ENCODE measurements at places on chromosomes 13 and 19.

GRCh38 chr13:105050686-105051085 is 1484.8 kb downstream of the EFNB2 start:
- DNase-seq: no peak

- no peak for DNase-seq
Observed at GRCh38 chr13:101157261-101157660, 259.0 kb downstream of the NALCN start.

GRCh38 chr13:110618167-110618566 is 2.8 kb downstream of the NAXD start:
- no peak for DNase-seq

GRCh38 chr13:27171244-27171826 is at the start of gene USP12:
Gene USP12, minus strand, starts transcription at chr13:27171811. Its CDS starts 172 bp downstream, at chr13:27171639.
- peak; percentile 32 for DNase-seq

DNA sequence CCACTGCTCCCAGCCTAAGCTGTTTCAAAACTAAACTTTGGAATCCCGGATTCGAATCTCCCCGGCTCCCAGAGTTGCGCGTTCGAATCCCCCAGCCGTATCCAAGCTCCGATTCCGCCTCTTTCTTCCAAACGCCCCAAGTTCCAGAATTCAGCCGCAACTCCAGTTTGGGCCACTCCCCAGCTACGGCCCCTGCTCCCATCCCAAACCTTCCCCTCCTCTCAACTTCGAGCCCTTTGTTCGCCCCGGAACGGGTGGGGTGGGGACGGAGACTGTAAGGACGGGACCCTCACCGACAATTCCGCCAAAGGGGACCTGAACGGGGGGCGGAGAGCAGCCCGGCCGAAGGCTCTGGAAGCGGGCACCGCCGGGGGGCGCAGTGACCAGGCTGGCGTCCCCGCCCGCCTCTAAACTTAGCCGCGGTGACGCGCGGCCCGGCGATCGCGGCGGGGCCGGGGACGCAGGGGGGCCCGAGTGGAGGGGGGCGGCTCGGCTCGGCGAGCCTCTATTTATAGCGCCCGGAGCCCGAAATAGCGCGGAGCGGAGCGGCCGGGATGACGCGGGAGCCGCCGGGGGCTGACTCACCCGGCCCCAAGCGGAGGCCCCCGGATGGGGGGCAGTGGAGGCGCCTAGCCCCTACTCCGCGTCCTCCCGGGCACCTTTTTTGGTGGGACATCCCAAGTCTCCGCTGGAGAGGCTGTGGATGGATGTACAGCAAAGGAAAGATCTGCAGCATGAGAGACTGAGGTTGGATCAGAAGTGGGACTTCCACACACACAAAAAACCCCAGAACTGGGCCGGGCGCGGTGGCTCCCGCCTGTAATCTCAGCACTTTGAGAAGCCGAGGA is 4.9 kb upstream of the ERCC1 start:
- DNase-seq: peak; percentile 6

DNA sequence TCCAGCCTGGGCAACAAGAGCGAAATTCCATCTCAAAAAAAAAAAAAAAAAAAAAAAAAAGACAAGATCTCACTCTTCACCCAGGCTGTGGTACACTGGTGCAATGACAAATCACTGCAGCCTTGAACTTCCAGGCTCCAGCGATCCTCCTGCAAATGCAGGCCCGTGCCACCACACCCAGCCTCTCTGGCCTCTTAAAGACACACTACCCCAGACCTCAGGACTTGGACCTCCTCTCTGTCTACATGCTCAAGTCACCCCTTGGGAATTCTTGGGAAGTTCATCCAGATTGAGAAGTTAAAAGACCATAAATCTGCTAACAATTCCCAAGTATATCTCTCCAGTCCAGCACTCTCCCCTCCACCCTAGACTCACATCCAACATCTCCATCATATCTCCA is 10.6 kb upstream of the HIPK4 start:
- DNase-seq: no peak

GRCh38 chr19:44499559-44499958 is 763 bp downstream of the ZNF180 start:
- no peak for DNase-seq

DNA sequence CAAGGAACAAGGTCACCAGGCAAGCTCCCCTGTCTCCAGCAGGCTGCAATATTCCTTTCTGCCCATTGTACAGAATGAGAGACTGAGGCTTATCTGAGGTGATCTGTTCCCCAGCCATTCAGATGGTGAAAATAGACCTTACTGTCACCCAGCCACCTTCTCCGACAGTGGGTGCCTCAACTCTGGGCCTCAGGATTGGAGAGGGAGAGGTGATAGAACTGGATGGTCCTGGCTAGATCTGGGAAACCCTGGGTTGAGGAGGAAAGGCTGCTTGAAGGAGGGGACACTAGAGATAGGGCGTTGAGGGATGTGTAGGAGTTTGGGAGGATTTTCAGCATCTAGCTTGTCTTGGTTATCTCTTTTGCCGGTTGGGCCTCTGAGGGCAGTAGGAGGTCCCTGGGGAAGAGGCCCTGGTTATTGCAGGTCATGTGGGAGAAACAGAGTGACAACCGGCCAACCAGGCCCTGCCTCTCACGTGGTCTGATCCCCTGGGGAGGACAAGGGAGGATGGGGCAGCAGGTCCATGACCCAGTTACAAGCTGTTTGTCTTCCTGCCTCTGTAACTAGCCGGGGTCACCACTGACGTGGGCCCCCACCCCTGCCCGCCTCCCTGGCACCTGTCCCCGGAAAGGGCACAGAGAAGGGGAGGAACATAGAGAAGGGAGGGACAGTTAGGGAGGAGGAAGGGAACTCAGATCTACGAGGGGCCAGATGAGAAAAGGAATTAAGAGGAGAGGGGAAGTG is 8.2 kb downstream of the NFIC start:
- DNase-seq: peak; percentile 37

- peak; percentile 80 for DNase-seq
Observed at GRCh38 chr19:18906605-18907519, 10.9 kb upstream of the CERS1 start.

GRCh38 chr13:26221721-26222519 is at the start of gene RNF6:
Gene RNF6, minus strand, starts transcription at chr13:26222314. Its CDS starts 2,665 bp downstream, at chr13:26219649.
- peak; percentile 88 for DNase-seq

DNA sequence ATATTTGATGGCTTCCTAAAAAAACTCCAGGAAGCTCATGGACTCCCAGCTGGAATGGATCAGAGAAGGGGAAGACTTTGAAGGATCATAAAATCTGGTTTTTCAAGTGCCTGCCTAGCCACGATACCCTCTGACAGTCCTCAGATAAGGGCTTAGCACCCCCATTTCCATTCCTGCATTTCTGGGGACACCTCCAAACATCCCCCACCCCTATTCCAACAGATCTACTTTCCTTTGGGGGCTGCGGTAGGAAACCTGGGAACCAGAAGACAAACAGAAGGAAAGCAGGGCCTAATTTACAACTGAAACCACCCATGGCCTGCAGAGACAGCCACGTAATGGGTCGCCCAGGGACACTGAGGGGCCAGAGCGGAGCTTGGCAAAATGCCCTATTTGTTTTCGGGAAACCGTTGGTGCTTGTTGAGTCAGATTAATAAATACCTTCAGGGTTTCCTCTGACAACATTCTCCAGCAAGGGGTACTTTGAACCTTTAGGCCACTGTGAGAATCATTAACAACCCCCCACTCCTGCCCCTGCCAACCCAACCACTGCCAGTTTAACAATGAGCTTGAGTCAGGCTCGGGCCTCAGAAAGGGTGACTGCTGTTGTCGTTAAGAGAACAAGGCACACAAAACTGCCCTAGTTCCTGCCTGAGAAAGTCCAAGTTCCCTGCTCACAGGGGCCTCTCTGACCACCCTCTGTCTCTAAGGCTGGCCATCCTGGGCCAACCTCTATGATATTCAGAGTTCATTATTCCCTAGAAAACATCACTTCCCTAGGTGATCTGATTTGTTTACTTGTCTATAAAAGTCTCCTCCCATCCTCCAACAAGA is 23.5 kb downstream of the RHPN2 start:
- DNase-seq: no peak

DNA sequence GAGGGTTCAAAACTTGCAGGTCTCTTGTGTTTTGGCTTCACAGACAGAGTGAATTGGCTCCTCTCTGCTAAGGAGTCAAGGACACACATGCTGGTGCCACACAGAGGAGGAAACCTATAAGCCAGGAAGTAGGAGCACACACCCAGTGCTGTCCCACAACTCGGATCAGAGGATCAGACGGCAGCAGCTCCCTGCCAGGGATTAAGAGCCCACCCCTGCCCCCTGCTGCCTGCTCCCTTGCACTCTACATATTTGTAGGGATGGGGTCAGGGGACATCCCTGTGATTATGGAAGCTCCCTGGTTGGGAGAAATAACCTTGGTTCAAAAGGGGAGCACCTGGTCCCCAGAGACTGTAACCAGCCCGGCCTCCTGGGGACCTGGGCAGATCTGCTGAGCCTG is 77.5 kb upstream of the CLDN10 start:
- no peak for DNase-seq

DNA sequence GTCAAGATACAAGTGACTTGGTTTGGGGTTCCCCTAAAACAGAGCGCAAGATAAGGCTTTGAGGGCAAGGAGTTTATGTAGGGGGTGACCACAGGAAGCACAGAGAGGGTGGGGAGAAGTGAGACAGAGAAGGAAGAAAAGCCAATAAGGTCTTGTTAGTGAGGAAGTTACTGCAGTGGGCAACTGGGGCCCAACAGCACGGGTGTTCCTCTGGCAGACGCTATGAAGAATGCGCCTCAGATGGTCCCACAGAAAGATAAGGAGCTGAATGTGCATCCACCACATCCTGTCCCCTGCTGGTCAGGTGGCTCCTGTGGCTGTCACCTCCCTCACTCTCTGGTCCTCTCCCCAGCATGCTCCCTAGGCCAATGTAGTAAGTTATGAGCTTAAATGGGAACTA is 333.5 kb downstream of the TSHZ3 start:
- DNase-seq: no peak

GRCh38 chr13:90926459-90926858 is 421.0 kb upstream of the MIR17HG start:
- no peak for DNase-seq

- no peak for DNase-seq
Observed at GRCh38 chr13:30744056-30744680, 8.8 kb downstream of the ALOX5AP start.

GRCh38 chr13:113094410-113094800 is 11.2 kb upstream of the F7 start:
- DNase-seq: no peak

DNA sequence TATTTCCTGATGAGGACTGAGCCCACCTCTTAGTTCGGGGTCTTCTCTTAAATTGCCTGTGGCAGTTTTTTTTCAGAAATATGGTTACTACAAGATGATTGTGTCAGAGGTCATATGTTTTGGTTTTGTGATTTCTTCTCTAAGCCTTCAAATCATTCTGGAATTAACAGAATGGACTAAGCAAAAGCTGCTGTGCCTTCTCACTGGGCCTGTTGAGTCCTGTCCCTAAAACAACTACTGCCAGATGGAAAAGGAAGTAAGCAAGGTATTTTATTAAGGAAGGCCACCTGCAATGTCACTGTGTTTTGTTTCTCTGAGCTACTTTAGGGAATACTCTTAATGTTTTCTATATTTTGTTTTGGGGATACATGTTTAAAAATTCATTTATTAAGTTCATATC is 470.8 kb downstream of the PCDH20 start:
- DNase-seq: no peak
